ENCODE measurements at places on chromosomes 3 and 15.

- no peak for DNase-seq
Observed at GRCh38 chr15:90316139-90316538, 35.9 kb upstream of the ZNF774 start.

DNA sequence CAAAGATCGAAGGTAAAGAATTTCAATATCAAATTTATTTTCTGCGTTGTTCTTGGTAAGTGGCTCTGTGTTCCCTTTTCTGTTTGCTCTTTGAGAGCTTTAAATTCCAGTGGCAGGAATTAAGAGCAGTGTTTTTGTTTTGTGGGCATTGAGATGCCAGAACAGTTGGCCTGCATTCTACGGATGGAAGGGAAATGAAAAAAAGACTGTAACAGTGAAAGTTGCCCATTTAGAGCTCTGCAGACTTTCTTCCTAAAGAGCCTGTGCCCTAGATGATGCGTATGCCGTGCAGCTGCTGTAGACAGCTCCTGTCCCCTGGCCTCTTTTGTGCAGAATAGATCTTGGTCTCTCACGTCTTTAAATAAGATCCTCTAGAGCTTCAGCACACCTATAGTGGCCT lies 58.8 kb downstream of the KAT2B start:
- no peak for DNase-seq

DNA sequence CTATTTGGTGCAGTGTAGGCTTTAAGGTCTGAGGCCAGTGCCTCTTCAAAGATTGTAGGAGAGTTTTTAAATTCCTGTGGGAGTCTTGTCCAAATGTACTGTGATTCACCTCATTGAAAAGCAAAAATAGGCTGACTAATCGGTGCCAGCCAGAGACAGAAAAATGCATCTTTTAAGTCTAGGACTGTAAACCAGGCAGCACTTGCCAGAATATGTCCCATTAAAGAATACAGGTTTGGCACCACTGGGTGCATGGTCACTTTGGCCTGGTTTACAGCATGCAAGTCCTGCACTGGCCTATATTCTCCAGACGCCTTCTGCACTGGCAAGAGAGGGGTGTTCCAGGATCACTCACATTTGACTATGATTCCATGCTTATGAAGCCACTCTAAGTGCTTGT lies 20.3 kb upstream of the NOX5 start:
- no peak for DNase-seq

DNA sequence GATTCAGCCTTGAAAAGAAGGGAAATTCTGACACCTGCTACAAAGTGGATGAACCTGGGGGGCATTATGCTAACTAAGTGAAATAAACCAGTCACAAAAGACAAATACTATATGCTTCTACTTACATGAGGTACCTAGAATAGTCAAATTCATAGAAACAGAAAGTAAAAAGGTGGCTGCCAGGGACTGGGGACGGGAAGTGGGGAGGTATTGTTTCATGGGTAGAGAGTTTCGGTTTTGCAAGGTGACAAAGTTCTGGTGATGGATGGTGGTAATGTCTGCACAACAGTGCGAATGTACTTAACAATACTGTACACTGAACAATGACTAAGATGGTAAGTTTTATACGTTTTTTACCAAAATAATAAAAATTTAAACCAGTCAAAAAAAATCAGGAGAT lies 4.8 kb downstream of the IDH2 start:
- DNase-seq: peak; percentile 64

- no peak for DNase-seq
Observed at GRCh38 chr15:51866751-51867150, 37.3 kb downstream of the TMOD3 start.

DNA sequence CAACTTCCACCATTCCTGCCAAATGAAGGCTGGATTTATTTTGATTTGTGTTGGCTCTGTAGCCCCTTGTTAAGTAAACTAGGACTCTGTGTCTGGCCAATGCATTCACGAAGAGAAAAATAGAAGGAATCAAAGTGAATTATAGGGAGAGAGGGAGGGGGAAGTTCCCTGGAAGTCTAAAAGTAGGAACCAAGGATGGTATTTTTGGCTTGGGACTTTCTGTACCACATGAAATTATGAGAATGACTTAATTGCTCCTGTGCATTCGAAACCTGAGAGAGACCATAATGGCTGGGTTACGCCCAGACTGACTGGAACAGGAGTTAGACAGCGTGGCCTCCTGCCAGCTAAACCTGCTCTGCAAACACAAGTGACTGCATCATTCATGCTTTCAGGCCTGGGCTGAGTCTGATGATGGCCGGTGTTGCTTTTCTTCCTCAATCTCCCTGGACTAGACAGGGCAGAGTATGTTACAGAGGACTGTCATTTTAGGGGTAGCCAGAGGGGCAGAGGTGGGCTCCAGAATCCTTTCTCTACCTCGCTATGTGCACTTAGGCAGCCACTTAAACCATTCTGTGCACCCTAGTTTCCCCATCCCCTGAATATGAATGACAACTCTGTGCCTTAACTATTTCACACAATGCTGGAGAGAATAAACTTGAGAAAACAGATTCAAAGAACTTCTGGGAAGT lies 58.9 kb downstream of the MYO1E start:
- no peak for DNase-seq

GRCh38 chr3:185646382-185647133 lies 60.5 kb downstream of the SENP2 start:
- no peak for DNase-seq

DNA sequence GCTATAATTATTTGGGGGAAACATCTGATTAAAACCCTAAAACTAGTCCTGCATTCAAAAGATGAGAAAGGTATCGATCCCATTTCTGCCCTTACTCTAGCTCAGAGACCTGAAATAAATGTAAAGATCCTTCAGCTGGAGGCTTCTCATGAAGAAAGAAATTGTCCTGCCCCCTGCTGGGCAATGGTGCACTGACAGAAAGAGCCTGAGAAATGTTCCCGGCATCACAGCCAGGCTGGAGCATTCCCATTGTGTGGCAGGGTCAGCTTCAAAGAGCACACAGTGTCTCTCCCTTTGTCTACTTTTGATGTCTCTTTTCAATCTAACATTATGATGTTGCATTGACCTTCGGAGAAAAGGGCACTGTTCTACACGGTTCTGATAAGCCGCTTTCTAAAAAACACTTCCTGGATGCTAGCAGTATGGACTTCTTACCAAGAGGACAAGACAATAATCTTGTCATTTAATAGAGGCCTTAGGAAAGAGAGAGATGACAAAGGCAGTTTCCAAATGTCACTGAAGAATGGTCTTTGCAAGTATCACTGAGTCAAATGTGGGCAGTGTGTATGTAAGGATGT lies 287.5 kb downstream of the MAGI1 start:
- DNase-seq: peak; percentile 4

GRCh38 chr3:121662742-121663141 lies 2.0 kb upstream of the HCLS1 start:
- no peak for DNase-seq

GRCh38 chr3:170076715-170077238 lies 39.0 kb downstream of the GPR160 start:
- DNase-seq: no peak

GRCh38 chr3:126481808-126482502 lies 6.3 kb upstream of the ZXDC start:
- no peak for DNase-seq

DNA sequence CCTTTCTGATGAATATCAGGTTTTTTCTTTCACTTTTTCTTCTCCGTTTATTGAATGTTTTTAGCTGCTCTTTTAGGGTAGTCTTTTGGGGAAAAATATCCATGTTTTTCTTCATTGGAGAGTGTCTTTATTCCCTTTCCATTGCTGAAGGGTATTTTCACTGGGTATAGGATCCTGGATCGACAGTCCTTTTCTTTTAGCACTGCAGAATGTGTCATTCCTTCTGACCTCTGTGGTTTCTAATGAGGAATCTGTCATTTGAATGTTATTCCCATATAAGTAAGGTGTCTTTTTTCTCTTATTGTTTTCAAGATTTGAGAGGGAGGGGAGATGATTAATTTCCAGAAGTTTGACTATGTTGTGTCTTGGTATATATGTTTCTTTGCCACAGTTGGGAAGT lies 96.8 kb downstream of the BBX start:
- no peak for DNase-seq

DNA sequence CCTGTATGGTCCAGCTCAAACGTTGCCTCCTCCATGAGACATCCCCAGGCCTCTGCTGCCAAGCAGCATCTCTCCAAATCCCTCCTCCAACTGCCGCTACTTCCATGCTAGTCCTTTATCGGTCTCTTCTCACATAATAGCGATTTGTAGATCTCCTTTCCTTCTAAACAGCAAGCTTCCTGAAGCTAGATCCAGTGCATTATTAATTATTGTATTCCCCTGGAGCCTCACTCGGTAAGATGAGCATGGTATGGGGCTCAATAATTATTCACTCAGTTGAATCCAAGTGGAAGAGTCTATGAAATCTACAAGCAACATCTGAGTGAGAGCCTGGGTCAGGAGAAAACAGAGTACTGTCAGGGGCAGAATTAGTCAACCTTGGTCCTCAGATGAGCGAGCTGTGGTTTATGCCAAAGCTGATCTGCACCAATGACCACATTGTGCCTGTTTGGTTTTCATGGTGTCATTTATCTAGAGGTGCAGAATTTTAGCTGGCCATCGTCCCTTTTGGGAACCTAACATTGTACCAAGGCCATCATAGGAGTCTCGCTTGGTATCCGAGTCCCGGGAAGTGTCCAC lies 93.8 kb upstream of the UBE2E1 start:
- DNase-seq: no peak

DNA sequence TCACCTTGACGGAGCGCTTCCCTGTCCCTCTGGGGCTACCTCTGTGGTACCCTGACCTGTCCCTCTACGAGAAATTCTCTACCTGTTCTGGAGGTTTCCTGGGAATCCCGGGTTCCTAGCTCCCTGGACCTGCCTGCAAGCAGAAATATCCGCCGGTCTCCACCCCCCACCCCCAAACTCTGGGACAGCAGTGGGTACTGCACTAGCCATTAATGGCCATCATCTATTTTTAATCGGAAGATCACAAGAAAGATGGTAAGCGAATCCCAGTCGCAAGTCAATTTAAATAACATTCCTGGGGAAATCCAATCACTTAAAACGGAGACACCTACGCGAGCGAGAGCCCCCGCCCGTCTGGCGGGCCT lies 429 bp upstream of the C3orf80 start:
- DNase-seq: no peak

- DNase-seq: no peak
Observed at GRCh38 chr3:72157748-72158638, 373.0 kb upstream of the PROK2 start.

DNA sequence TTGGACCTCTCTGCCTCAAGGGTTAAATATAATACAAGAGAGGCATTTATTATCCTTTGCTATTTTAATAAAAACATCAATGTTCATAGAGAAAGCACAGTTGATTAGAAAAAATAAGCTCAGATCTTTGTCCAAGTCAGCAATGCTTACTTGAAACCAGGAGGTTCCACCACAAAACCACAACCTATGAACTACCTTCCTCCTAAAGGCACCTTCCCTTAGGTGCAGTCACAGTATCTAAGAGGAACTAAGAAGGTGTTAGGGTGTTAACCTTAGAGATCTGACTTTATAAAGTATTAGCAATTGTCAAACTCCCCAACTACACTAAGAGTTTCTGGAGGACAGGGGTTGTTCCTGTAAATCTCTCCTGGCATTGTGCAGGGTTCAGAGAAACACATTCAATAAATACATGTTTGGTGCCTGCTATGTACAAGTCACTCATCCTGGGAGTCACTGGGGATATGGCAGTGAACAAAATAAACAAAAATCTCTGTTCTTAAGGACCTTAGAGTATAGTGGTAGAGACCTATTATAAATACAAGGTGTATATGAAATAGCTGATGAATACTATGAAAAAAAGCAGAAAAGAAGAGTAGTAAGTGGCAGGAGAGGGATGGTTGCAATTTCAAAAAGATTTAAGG lies 208.6 kb downstream of the NFKBIZ start:
- no peak for DNase-seq

DNA sequence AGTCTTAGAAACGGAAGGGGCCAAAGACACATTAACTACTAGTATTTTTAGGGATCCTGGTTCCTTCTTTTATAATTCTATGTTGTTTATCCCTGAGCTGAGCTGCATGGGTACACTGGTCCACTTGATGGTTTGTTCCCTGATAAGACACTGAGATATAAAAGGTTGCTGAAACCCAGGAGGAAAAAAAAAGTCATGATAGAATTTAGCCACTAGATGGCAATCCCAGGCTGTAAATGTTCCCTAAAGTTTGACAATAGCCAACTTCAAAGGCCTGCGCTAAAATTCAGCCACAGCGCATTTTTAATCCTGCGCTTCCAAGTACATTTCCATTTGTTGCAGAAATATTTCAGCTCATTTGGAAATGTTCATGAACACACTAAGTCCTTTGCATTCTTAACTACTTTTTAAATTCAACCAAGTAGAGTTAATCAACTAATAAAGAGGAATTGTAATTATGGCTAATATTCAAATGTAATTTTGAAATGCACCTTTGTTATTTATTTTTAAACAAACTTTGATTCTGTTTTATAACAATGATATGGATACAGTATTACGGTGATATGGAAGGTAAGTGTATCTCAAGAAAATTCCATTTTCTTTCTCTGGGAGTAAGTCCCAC lies 249.3 kb upstream of the FEZF2 start:
- DNase-seq: no peak

DNA sequence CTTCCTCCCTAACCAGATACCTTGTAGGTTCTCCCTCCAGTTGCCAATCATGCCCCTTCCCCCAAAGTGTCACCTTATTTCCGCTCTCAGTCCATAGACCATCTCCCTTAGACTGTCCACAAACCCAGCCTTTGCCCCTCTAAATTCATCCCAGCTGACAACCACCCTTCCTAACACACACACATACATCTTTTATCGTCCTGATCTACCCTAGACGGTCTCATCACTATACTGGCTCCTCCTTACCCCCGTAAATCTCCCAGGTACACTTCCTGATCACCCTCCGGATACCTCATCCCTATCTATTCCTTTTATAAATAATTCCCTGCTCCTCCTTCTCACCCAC lies 828 bp downstream of the THOC7 start:
- DNase-seq: no peak

GRCh38 chr3:185205865-185206264 lies 48.0 kb downstream of the EHHADH start:
- no peak for DNase-seq

GRCh38 chr15:98163319-98164045 lies 203.0 kb downstream of the ARRDC4 start:
- DNase-seq: no peak

Measured in activated naive CD4-positive, alpha-beta T cell treated with anti-CD3 and anti-CD28 coated beads, Interleukin-2, amount 50 U/mL, for 72 hours (primary cell).